Stimulated activated CD8-positive, alpha-beta memory T cell treated with anti-CD3 and anti-CD28 coated beads, Interleukin-4, amount 100 ng/mL, for 48 hours (primary cell): ENCODE measurements at places on chromosomes 2 and 18.
A peak's percentile ranks its signal among the peaks of the same experiment; 100 is the strongest.

GRCh38 chr2:23199115-23199918, 185.7 kb upstream of the KLHL29 start:
- DNase-seq: peak; percentile 40

DNA sequence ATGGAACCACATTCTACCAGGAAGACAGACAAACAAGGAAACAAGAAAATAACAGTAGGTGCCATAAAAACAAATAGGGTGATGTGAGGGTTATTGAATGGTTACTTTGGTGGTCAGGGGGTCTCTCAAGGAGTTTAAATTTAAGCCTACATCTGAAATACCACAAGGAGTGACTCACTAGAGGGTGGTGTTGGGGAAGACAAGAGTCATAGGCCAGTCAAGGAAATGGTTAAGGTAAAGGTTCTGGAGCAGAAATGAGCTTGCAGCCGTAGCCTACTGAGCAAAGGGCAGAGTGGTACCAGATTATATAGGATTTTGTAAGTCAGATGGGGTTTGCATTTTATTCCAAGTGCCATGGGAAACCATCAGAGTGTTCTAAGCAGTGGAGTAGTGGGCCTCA, 135.6 kb upstream of the DAPL1 start:
- DNase-seq: no peak

GRCh38 chr2:108531674-108532055, 2.6 kb upstream of the LIMS1 start:
- DNase-seq: no peak

DNA sequence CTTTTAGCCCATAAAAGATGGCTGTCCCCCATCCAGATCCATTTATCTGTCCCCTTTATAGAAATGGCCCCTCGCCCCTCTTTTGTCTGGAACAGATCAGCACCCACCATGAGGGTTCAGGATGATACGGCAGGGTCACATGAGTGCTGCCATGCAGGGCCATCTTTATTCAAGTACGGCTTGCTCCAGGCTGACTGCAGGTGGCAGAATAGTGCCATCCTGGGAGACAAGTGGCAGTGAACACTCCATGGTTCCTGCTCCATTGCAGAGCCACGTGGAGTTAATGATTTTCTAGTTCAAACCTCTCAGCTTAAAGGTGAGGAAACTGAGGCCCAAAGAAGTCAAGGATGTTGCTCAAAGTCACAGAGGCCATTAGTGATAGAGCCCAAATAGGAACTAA, 180.6 kb downstream of the CLIP4 start:
- DNase-seq: no peak

- no peak for DNase-seq
These were observed 148.7 kb downstream of the PRPF40A start for GRCh38 chr2:152568531-152568930.

DNA sequence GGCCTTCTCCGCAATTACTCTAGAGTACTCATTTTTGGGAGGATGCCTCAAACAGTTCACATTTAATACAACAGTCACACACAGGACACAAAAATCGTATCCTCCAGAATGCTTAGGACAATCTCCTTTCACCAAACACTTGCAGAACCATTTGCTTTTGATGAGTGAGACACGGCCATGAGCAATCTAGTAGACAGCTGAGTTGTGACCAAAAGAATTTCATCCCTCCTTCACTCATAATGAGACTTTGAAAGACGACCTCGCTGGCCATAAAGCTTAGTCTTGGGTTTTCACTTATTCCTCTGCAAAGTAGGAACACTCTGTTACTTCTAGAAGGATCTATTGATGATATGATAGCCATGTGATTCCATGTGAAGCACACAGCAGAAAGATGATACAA, 87.5 kb upstream of the SLC35G4 start:
- DNase-seq: no peak

GRCh38 chr18:24584813-24585212, 124.4 kb downstream of the HRH4 start:
- DNase-seq: no peak

DNA sequence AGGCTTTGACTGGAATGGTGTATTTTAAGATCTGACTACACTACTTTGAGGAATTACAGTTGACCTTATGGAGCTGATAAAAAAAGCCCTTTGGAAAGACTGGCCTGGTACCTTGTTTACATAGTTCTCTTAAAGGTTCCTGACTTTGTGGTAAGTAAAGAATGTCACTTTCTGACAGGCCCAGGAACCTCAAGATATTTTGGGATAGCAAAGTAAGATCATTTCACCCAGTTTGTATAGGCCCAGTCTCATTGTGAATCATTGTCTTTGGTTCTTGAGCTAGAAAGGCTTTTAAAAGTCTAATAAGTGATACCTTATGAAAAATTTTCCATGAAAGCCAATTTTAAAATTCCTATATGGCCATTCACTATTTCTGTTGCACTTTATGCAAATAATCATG, 316.3 kb upstream of the LRRTM4 start:
- DNase-seq: no peak

- DNase-seq: no peak
These were observed 43.0 kb downstream of the TRPM8 start for GRCh38 chr2:233960203-233960602.

GRCh38 chr2:150127995-150128394, 359.5 kb downstream of the RND3 start:
- no peak for DNase-seq

- no peak for DNase-seq
These were observed 10.8 kb downstream of the D2HGDH start for GRCh38 chr2:241745276-241745675.

DNA sequence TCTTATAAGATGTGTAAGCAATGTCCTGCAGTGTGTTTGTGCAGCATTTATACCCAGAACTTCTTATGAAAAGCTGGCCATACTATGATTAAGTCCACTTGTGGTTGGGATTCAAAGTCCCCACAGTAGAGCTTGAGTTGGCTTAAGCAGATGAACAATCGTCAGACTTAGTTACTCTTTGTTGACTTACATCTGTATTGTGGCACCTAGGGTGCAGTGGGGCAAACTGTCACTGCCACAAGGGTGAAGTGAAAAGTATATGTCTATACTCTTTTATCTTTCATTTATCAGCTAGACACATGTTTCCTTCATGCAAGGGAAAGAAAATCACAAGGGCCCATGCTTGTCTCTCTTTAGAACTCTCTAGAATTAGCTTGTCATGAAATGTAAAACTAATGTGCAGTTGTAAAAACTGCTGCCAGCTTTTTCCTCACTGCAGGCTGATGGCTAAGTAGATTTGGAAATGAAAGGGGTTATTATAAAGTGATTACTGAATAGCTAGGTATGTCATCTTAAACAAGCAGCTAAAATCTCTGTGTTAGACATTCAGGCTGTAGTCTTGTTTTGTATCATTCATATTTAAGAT, 474.5 kb downstream of the PTPRM start:
- DNase-seq: no peak

DNA sequence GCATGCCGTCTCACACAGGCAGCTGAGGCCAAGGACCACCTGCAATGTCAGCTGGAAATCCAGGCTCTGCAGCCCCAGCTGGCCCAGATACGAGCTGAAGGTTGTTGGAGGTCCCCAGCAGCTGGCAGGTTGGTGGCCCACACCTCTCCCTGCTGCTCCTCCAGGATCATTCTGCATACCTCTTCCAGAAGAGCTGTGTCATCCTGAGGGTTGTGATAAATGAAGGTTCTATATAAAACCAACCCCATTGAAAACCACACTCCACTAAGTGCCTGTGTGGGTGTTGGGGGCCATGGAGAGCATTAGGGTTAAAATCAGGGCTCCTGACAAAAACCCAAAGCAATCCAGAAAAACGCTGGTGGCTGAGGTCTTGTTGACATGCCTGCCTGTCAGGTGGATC, 50.4 kb downstream of the C1QL2 start:
- no peak for DNase-seq

- DNase-seq: no peak
These were observed 77.6 kb upstream of the SEC11C start for GRCh38 chr18:59061914-59062642.
